ENCODE measurements at places on chromosomes 13 and 19. TPM values are rescaled to one million over a fixed set of nuclear protein-coding genes. Genes with fewer than 3 reads are reported as not detected.
A peak's percentile ranks its signal among the peaks of the same experiment; 100 is the strongest.

The PSG1 gene
- total RNA-seq: 0.58 TPM

The FEM1A gene
- total RNA-seq: 7.1 TPM

The RETN gene
- total RNA-seq: not detected

The KLK13 gene
- not detected for total RNA-seq

The KIR3DL1 gene
- total RNA-seq: not detected

The YJEFN3 gene
- 6.7 TPM for total RNA-seq

The KLK14 gene
- total RNA-seq: 0.26 TPM

The OR7D2 gene
- 0.11 TPM for total RNA-seq

The FZR1 gene
- total RNA-seq: 51.5 TPM

The OVOL3 gene
- total RNA-seq: not detected

The C19orf81 gene
- not detected for total RNA-seq

The IGFL2 gene
- not detected for total RNA-seq

The ZNF560 gene
- total RNA-seq: not detected

- ATAC-seq: no peak
Measured at GRCh38 chr13:99422586-99423220, 78.6 kb upstream of the TM9SF2 start.

DNA sequence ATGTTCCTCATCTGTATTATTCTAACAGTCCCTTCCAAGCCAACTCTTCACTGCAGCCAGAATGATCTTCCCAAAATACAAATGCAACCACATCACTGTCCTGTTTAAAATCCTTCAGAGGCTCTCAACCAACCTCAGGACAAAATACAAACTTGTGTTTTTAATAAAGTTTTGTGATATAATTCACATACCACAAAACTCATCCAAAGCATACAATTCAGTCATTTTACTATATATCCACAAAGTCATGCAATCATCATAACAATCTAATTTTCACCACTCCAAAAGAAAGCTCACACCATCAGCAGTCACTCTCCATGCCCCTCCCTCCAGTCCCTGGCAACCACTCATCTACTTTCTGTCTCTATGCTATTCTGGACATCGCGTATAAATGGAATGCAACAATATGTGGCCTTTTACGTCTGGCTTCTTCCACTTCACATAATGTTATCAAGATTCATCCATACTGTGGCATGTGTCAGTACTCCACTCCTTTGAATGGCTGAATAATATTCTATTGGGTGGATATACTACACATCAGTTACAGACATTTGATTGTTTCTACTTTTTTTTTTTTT, 81.7 kb upstream of the DOCK9 start:
- no peak for ATAC-seq

GRCh38 chr13:98571955-98572662, 4.8 kb downstream of the STK24 start:
- ATAC-seq: peak; percentile 2

DNA sequence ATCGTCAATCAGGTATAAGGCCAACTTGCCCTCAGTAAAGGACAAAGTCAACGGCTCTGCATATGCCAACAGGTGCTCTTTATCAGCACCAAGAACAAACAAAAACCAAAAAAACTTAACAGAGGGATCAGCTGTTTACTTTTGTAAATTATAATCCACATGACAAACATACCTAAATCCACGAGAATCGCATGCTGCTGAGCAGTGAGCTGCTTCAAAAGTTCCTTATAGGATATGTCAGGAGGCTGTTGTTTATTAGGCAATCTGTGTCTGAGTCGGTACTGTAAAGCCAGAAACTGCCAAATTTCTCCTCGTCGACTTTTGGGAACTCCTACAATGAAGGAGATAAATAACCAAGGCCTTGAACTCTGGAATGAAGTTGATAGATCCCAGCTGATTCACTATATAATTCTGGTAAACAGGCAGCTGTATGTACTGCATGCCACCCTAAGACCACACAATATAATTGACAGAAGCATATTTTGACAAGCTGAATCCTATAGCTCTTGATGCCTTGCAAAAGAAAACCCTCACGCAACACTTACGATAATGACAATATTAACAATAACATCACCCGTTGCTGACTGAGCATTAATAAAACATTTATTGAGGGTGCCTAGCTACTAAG, 179.8 kb downstream of the TBC1D4 start:
- no peak for ATAC-seq

- ATAC-seq: no peak
Measured at GRCh38 chr19:4233282-4233853, 4.0 kb downstream of the EBI3 start.

DNA sequence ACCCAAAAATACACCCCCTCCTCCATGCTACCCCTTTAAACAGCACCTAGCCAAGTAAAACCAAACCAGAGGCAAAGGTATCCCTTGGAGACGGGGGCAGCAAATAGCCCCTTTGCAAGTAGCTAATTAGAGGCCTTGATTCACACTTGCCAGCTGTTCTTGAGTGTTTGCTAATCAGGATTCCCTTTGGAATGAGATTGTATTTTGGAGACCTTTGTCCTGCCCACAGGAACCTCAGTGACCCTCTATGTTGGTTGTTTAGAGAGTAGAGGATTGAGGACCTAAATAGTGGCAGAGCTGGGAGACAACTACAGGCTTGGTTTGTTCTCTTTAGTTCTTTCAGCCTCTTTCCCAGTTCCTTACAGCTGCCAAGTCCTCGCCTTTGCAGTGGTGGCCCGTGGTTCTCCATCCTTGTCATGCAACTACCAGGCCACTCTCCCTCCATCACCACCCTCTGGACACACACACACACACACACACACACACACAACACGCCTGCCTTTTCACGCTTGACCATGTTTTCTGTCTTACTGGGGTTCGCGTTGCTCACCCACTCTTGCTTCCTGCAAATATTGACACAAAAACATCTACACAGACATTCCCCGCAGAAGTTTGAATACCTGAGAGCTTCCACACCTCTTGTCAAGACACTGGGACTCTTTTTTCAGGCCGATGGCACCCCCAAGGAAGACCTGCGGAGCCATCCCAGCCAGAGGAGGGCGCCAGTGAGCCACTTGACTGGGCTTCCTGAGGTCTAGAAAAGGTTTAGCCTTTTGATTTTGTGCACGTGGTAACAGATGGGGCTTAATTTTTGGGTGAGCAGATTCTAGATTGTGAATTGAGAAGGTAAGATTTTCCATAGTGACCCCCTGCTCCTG, 80.0 kb upstream of the GPR183 start:
- peak; percentile 54 for ATAC-seq

- no peak for ATAC-seq
Measured at GRCh38 chr13:79997244-79997643, 343.7 kb downstream of the SPRY2 start.

- peak; percentile 76 for ATAC-seq
Measured at GRCh38 chr13:27406178-27406939, 18.1 kb upstream of the GTF3A start.

GRCh38 chr13:44309794-44310757, 63.5 kb upstream of the SERP2 start:
- no peak for ATAC-seq

DNA sequence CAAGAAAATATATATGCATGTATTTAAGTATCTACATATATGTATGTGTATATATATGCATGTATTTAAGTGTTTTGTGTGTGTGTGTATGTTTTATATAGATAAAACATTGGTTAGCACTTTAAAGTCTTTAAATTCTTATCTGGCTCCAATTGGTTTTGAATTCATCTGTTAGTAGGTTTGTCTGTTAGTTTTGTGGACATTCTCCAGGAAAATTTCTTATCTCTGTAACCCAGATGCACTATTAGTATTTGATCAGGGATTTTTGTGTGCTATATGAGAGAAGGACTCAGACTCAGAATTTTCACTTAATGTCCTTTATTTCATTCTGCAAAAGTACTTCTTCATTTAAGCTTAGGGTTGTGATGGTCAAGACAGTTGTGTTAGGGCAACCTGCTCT, 103.1 kb downstream of the ITGBL1 start:
- no peak for ATAC-seq

- ATAC-seq: peak; percentile 70
Measured at GRCh38 chr19:4172861-4173473, 9.4 kb downstream of the SIRT6 start.

- ATAC-seq: no peak
Measured at GRCh38 chr13:44474122-44474910, 100.7 kb downstream of the SERP2 start.

DNA sequence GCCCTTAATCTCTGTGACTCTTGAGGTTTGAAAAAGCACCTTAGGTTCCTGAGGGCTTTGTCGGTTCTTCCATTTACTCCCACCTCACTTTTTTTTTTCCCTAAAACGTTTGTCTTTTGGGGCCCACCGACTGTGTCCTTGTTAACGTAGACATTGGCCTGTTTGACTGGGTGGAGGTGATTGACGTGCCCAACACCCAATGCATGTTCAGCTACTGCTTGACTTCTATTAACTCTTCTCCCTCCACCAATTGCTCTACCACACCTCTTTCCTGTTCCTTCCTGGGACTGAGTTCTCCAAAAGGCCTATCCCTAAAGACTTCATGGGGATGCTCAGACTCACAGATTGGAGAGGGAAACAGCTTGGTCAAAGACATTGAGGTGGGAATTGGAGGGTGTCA, 17.3 kb downstream of the CKM start:
- no peak for ATAC-seq

DNA sequence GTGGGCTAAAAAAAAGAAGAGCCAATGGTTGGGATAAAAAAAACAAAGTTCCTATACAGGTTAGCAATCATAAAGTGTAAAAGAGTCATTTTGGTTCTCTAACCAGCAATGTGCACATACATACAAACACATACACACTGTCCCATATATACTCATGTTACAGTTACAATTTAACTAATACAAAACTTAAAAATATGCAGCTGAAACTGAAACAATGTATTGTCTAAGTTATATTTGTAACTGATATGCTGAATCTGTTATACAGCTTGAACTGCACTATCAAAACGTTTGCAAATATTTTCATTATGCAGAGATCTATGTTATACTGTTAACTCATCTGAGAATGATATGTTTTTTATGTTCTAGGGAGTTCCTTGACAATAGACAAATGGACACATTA, 173.7 kb downstream of the KLF12 start:
- no peak for ATAC-seq

DNA sequence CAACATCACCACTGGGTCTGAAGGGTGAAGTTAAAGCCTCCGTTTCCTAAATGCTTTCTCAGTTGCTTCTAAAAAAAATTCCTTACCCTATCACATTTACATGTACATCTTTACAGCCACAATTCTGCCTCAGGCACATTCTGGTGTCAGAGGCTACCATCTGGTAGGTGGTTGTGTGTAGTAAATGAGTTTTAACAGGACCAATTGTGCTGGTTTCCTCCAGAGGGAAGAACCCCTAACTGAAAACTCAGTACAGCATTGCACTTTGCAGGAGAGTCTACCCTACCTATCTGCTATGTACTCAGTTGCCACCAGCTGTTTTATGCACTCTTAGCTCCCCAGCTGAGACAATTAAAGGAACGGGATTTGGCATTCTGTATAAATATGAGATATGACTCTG, 1576.5 kb downstream of the PCDH9 start:
- ATAC-seq: no peak

- ATAC-seq: no peak
Measured at GRCh38 chr13:43942286-43942685, 62.6 kb downstream of the LACC1 start.

GRCh38 chr19:18586306-18586705, 2.3 kb upstream of the REX1BD start:
- no peak for ATAC-seq

- no peak for ATAC-seq
Measured at GRCh38 chr19:58033741-58034476, at the start of gene ZSCAN1. ZSCAN1 (plus strand) TSS chr19:58034025; CDS start chr19:58037837, 3,812 bp downstream.

- ATAC-seq: no peak
Measured at GRCh38 chr19:41276231-41276630, 12.1 kb downstream of the HNRNPUL1 start.

GRCh38 chr19:52991484-52991883, 22.2 kb upstream of the ERVV-1 start:
- no peak for ATAC-seq

- no peak for ATAC-seq
Measured at GRCh38 chr13:97250560-97250959, 28.4 kb downstream of the MBNL2 start.

GRCh38 chr13:87590518-87590917, 80.7 kb upstream of the SLITRK5 start:
- no peak for ATAC-seq

GRCh38 chr19:31351855-31352195, 2.6 kb upstream of the TSHZ3 start:
- no peak for ATAC-seq

GRCh38 chr19:42655748-42656147, 61.0 kb upstream of the CEACAM8 start:
- ATAC-seq: no peak

Data from activated T-helper 17 cell treated with anti-CD3 and anti-CD28 coated beads, Interleukin-2, amount 50 U/mL, for 72 hours (primary cell).